ENCODE measurements at places on chromosomes 6 and 20.
A peak's percentile ranks its signal among the peaks of the same experiment; 100 is the strongest.

DNA sequence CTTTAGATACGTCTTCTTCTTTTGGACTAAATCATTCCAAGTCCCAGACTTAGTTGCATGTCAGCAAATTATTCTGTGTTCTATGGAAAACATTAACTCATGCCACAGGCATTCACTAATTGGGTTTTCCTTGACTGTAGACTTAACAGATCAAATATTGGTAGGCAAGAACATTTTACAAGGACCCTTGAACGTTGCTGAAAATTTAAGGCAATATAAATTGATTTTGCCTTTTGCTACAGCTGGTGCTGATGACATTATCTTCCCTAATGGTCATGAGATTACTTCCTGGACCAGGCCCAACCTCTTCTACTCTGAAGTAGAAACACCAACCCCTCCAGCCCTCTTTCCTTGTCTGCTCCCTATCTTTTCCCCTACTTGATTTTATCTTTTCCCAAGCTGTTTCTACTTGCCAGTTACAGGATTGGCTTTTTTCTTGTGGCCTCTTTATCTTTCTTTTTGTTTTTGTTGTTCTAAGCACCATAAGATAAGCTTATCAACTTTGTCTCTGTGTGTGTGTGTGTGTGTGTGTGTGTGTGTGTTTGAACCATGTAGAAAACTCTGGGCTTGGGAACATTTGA is 514.0 kb upstream of the SOX4 start:
- peak; percentile 22 for DNase-seq

DNA sequence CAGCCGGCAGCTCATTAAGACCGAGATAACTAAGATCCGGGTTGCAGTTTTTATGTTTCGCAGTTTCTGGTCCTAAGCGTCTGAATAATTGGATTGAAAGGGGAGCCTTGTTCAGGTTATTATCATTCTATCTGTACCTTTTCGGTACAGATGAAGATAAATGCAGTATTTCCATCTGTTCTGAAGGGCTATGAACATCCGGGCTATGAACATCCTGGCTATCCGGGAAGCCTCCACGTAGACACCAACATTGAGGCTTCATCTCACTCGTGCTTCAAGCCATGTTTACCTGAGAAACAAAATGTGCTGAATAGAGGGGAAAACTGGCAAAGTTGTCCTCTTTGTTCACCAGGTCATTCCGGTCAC is 399 bp upstream of the REPS1 start:
- peak; percentile 33 for DNase-seq

GRCh38 chr6:43984442-43985321 is 142.6 kb downstream of the MRPL14 start:
- peak; percentile 74 for DNase-seq

GRCh38 chr6:106160189-106160588 is 74.1 kb downstream of the PRDM1 start:
- DNase-seq: peak; percentile 69

- DNase-seq: peak; percentile 83
Observed at GRCh38 chr6:118562959-118563358, 14.9 kb downstream of the PLN start.
